ENCODE measurements at places on chromosomes 2 and 18.

- no peak for DNase-seq
Measured at GRCh38 chr2:29518010-29518409, 402.8 kb downstream of the CLIP4 start.

DNA sequence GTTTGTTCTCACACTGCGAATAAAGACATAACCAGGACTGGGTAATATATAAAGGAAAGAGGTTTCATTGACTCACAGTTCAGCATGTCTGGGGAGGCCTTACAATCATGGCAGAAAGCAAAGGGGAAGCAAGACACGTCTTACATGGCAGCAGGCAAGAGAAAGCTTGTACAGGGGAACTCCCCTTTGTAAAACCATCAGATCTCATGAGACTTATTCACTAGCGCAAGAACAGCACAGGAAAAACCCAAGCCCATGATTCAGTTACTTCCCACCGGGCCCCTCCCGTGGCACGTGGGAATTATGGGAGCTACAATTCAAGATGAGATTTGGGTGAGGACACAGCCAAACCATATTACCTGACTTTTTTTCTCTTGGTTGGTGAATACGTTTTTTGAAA, 51.3 kb downstream of the TMEM247 start:
- DNase-seq = no peak

GRCh38 chr2:80887841-80888378, 583.4 kb upstream of the LRRTM1 start:
- DNase-seq = no peak

GRCh38 chr2:9548506-9548905, 7.1 kb downstream of the ADAM17 start:
- no peak for DNase-seq

- peak; percentile 19 for DNase-seq
Measured at GRCh38 chr2:109647636-109648035, 33.5 kb downstream of the SOWAHC start.

GRCh38 chr2:226995625-226996041, 159.8 kb downstream of the RHBDD1 start:
- DNase-seq = peak; percentile 86

DNA sequence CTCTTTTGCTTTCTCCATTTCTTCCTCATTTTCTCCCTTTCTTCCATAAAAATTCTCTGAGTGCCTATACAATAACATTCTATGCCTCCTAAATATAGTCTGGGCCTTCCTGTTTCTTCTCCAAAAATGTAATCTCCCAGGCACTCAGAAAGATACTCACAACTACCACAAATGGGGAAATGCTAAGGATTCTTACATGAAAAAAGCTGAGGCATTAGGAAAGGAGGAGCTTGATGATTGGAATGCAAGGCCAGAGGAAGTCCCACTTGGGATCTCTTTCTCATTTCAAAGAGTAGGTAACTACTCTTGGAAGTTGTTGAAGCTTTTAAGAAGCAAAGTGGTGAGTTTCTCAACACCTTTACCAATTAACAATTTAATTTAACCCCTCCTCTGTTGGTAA, 3.4 kb downstream of the VSNL1 start:
- DNase-seq = no peak

DNA sequence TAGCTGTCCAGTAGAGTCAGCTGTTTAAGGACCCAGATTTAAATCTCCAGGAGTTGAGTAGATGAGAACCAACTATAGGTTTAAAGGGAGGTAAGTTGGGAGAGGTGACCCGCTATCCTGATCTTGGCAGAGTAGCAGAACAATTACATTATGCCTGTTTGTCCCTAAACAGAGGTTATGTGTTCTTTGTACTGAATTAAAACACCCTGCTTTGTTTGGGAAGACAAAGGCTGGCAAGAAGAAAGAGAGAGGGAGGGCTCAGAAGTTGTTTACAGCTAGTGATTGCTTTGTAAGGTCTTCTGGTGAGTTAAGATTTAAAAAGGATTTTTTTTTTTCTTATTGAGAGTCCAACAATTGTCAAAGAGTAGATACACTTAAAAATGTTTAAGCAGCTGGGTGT, 37.3 kb downstream of the USP14 start:
- DNase-seq = no peak

DNA sequence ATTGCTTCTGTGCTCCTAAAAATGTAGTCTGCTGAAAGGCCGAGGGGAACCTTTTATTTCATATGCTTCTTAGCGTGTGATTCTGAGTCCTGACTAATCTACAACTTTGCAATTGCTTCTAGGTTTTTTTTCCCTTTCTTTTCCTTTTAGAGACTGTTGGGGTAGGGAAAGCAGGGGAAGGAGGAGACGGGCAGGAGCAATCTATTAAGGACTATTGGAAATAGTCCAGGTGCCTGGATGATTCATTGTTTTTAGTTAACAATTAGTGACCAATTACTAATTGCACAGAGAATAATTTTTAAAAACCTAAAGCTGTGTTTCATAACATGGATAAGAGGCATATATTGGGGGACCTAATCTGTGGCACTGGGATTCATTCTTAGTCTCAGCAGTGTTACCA, 49.4 kb upstream of the STON1 start:
- DNase-seq = no peak

GRCh38 chr18:48706731-48707130, 167.9 kb downstream of the CTIF start:
- DNase-seq = no peak

GRCh38 chr2:189530965-189531637, 49.5 kb downstream of the SLC40A1 start:
- DNase-seq = no peak

- no peak for DNase-seq
Measured at GRCh38 chr2:104826016-104826415, 27.9 kb upstream of the POU3F3 start.

- DNase-seq = no peak
Measured at GRCh38 chr2:238949710-238950345, 101.9 kb downstream of the TWIST2 start.

DNA sequence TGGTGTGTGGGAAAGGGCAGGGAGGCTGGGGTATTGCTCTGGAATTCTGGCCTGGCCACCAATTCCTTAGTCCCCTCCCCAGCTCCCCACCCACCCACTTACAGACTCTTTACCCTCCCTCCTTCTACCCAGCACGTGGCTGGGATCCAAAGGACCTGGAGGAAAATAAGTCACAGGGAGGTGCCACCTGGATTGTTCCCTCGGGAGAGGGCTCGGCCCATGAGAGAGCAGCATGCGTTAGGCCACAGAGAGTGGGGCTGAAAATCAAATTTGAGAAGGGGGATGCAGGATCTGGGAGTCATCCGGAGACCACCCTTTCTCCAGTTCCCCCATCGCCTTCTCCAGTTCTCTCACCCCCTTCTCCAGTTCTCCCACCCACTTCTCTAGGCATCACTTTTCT, 3.0 kb downstream of the ASPRV1 start:
- DNase-seq = no peak

DNA sequence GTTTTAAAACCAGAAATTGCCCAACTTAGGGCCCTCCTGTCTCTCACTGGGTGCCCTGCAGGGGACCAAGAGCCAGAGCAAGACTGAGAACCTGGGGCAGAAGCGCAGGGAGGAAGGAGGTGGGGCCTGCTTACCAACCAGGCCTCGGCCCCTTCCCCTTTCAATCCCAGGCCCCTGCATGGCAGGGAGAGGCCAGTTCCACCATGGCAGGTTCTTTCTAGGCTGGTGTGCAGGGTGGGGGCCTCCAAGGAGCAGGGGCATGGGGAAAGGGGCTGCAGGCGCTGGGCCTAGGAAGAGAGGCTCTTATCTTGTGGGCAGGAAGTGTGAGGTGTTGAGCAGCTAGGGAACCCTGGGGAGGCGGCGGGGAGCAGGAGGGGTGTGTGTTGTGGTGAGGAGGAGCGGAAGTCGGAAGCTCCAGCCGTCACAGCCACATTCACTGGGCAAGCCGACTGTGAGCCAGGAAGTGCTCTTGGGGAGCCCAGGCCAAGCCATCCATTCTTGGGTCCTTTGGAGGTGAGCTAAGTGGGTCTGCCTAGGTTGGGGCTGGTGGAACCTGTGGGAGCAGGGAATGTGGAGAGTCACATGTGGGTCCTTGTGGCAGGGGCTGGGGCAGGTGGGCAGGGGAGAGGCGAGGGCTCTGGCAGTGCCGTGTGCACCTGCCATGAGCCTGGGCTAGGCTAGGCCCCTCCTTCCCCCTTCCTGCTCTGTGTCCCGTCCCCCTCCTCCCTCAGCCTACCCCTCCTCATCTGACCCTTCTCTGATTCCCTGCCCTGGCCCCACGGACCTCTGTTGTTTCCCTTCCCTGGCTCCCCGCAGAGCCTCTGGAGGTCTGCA, at the start of gene PSD4:
PSD4 (plus strand) TSS at position 430 of the 834 bp plus-strand sequence. CDS start 8,486 bp downstream, outside the sequence.
- DNase-seq = no peak

DNA sequence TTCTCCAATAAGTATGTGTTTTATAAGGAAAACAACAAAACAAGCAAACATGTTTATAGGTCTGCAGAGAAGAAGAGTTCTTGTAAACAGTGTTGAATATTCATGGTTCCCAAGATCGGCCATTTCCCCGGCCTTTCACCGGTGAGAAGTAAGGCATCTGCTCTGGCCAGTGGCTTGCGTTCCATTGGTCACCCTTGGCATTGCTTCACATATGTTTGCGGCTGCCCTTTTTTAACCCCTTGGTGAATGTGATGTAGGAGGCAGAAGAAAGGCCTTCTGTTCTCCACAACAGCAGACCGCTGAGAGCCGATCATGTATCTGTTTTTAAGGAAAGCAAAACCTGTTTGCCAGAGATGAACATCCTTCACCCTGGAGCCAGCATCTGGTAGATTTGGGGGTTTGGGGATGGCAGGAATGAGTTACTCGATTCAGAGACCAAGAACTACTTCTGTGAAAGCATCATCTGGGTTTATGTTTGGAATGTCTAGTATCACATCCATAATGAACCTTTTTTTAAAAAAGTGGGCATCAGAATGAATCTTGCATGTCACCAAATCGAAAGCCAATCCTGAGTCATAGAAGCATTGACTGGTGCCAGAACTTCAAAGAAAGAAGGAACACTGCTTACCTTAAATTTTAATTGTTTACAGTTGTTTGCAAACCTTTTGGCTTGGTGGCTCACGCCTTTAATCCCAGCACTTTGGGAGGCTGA, 112.3 kb downstream of the AGAP1 start:
- DNase-seq = peak; percentile 91

- DNase-seq = peak; percentile 31
Measured at GRCh38 chr2:70367722-70368323, 66.0 kb upstream of the FAM136A start.

- DNase-seq = no peak
Measured at GRCh38 chr2:48978131-48978530, 176.2 kb downstream of the FSHR start.

GRCh38 chr2:70851704-70852103, 16.1 kb upstream of the CD207 start:
- peak; percentile 3 for DNase-seq

DNA sequence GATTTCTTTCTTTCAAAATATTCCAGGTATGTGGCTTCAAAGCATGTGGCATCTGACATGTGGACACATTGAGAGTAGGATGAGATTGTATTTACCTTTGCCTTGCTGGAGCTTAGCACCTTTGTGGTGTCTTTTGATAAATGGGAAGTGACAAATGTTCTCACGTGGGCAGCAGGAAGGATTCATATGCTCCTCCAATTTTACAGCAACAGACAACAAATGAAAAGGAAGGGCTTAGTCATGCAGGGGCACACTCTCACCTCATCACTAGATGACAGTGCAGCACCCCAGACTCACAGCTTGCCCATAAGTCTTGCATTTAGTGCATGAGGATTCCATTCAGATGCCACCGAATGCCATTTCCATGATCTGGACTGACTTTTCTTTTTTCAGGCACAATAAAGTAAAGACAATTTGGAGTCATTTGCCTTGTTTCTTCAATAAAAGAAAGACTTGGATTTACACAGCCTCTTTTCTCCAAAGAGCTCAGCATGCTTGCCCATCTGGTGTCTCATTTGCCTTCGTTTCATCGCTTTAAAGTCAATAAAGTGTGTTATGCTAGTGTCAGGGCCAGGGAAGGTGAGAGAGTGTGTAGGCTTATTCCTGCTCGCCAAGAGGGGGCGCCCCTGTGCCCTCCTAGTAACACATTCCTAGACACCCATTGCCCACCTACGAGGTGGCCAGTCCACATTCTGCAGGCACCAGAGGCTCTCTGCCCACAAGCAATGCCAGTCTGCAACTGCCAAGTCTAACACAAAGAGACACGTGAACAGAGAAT, 39.6 kb upstream of the DAPL1 start:
- no peak for DNase-seq

DNA sequence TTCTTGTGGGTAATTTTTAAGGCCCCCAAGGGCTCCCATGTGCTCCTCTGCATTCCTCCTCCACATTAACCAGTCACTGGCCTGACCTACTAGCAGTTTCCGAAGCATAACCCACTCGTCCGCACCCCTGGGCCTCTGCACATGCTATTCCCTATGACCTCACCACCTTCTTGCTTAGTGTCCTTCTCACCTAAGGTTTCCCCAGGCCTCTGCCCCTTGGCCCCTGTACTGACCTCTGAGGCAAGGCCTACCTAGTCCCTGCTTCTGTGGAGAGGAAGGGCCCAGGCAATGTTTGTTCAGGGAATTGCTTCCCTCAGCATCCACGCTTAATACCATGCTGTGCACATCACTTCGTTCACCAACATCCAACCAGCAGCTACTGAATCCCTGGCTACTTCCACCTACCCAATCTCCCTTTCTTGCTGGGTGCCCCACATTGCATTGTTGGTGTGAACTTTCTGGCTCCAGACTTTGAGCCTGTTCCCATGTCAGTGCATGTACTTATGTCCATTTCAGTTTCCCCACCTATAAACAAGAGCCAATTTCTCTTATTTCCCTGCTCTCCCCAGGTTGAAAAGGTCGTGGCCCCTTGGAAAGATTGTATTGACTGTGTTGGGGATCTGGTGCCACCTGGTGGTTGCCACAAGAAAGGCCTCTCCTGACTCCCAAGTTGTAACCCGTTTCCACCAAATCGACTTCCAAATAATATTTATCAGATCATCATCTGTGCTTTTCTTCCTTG, 19.2 kb upstream of the TMEM177 start:
- peak; percentile 12 for DNase-seq

DNA sequence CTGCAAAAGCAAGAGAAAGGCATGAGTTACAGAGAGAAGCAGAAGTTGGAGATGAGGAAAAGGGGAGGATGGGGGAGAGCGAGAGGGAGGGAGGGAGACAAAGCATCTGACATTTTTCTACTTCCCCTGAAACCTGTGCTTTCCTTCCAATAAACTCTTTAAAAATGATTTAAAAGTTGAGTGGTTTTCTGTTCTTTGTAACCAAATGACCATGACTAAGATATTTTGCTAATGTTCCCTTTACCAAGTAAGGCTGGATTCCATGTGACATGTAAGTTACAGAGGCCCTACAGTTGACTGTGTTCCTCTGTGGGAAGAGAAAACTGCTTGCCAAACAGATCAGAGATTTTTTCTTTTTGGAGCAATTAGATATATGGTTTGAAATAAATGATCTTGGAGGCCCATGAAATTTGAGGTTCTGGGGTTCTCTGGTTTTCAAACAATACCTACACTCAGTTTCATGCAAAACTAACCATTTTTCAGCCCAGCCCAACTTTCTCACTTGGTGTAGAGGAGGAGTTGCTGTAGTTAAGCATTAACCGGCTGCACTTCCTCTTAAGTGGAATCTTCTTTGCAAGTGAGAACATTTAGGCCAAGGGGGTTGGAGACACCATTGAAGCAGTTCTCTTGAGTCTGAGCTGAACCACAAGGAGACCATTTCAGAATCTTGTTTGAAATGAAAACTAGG, 34.5 kb downstream of the INSIG2 start:
- DNase-seq = peak; percentile 6
